Panc1 (cell line): ENCODE measurements at places on chromosomes 11 and 22.

DNA sequence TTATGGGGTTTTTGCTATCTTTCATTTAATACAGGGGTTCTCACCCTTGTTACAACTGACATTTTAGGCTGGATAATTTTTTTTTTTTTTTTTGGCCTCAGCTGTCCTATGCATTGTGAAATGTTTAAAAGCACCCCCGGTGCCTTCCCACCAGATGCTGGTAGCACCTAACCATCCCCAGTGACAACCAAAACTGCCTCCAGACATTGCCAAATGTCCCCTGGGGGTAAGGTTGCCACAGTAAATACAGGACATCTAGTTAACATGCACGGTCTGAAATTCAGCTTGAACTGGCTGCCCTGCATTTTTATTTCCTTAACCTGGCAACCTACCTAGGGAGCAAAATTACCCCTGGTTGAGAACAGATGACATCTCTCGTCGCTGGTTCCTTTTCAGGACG lies 72.4 kb downstream of the CYTH4 start:
- DNase-seq, result no peak

- DNase-seq, result peak; percentile 72
Observed at GRCh38 chr11:35040221-35040942, 98.6 kb upstream of the CD44 start.

GRCh38 chr11:111457731-111458368 lies 54.3 kb downstream of the BTG4 start:
- DNase-seq, result no peak

GRCh38 chr22:44567846-44568493 lies 69.9 kb upstream of the RTL6 start:
- no peak for DNase-seq

GRCh38 chr22:37776639-37777005 lies 31.1 kb upstream of the GCAT start:
- no peak for DNase-seq

GRCh38 chr22:29266564-29267461 lies 968 bp downstream of the RHBDD3 start:
- DNase-seq, result no peak

DNA sequence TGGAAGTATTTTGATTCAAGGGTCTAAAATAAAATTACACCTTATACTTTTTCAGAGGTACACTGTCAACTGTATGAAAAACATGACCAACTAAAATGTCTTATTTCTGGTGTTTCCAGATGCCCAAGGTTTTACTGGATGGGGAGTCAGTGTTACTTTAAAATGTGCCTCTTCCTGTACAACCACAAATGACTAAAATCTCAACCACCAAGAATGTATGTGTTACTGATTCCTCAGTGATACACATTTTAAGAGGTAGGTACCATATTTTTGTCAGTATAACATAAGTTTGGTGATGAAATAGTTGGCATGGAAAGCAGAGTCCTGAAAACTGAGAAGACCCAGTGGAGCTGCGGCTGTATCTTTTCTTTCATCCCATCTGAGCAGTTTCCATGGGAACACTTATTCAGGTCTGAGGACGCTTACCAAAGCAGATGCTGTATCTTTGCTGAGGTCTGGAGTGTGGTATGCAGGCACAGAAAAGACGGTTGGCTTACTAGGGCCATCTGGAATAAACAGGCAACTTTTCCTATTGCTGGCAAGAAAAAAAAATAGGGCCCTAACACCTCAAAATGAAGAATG lies 21.2 kb upstream of the TP53AIP1 start:
- no peak for DNase-seq

DNA sequence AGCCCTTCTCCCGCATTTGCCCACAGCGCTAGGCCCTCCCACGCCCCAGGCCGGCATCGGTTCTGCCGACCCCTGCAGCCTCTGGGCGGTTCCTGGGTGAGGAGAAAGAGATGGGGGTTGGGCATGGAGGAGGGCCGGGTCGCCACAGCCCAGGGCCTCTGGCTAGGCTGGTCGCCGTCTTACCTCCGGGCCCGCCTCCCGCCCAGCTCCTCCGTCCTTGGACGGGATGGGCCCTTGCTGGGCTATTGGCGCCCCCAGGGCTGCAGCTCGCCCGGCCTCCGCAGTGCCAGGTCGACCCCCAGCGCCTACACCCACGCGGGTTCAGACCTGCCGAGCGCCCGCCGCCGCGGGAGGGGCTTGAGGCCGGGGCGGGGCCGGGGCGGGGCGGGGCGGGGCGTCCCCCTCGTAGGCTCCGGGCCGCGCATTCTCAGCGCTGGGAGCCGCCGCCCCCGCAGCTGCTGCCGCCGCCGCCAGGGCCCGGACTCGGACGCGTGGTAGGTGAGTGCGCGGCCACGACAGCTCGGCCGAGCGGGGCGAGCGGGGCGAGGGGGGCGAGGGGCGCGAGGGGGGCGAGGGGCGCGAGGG lies at the start of gene CD151:
Gene CD151, plus strand, starts transcription at position 424 of the 585 bp plus-strand sequence. CDS start 3,118 bp downstream, outside the sequence.
- no peak for DNase-seq

GRCh38 chr11:119496469-119496868 lies 73.5 kb upstream of the THY1 start:
- no peak for DNase-seq

GRCh38 chr22:39254789-39255298 lies 10.1 kb upstream of the PDGFB start:
- no peak for DNase-seq

- no peak for DNase-seq
Observed at GRCh38 chr11:73017024-73017751, 124.9 kb downstream of the FCHSD2 start.

DNA sequence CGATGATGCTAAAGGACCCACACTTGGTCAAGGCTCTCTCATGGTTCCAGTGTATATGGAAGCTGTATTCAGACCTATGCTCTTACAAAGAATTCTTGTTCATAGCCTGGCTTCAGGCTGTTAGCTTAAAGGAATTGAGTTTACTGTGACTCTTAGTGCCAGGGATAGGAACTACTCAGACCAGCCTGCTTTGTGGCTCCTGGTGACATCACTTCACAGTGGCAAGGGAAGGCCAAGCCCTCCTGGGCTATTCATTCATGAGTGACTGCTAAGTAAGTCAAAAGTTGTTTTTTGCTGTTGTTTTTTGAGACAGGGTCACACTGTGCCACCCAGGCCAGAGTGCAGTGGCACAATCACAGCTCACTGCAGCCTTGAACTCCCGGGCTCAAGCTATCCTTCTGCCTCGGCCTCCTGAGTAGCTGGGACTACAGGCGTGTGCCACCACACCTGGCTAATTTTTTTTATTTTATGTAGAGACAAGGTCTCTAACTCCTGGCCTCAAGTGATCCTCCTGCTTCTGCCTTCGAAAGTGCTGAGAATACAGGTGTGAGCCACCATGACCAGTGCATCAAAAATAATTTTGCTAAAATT lies 9.6 kb downstream of the ART5 start:
- no peak for DNase-seq

DNA sequence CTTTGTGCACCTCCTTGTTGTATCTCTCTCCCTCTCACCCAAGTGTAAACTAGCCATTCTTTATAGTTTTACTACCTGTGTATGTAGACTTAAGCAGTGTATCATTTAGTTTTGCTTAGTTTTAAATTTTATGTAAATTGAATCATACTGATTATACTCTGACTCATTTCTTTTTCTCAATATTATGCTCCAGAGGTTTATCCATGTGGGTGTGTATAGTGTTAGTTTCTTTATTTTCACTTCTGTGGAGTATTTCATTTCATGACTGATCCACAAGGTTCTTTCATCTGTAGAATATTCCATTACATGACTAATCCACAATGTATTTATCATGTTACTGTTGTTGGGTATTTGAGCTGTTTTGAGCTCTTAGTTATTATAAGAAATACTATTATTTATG lies 62.0 kb downstream of the CCDC34 start:
- no peak for DNase-seq

- no peak for DNase-seq
Observed at GRCh38 chr11:123581651-123582399, 72.6 kb downstream of the SCN3B start.

DNA sequence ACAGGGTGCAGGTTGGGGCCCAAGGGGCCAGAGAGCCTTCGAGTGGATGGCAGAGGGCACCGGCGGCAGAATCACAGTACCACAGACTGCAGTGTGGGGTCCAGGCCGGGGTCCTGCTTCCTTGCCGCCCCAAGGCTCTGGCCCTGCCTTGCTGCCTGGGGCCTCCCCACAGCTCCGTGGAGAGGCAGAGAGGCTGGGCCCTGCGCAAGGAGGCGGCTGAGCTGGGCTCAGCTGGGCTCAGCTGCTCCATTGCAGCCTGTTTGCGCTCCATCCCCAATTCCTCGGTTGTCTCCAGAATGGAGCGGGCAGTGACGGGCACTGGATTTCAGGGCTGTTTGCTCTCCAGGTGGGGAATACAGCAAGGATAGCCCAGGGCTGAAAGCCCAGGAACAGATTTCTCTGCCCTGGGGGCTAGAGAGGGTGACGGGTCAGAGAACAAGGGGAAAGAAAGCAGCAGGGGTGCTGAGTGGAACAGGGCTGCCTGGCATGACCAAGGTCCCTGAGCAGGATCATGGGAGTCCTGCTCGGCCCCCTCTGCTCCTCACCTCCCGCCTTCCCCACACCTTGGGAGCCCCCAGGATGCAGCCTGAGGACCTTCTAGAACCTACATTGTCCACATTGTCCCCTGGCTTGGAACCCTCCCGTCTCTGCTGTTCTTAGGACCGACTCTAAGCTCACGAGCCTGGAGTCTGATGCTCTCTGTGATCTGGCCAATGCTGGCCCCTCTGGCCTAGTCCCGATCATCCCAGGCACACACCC lies 18.9 kb downstream of the MRGPRG start:
- DNase-seq, result no peak

GRCh38 chr11:119608201-119608600 lies 120.8 kb downstream of the NECTIN1 start:
- DNase-seq, result no peak

- DNase-seq, result no peak
Observed at GRCh38 chr11:117670443-117670842, 126.6 kb downstream of the DSCAML1 start.

GRCh38 chr11:86636275-86636674 lies 36.1 kb downstream of the ME3 start:
- no peak for DNase-seq

DNA sequence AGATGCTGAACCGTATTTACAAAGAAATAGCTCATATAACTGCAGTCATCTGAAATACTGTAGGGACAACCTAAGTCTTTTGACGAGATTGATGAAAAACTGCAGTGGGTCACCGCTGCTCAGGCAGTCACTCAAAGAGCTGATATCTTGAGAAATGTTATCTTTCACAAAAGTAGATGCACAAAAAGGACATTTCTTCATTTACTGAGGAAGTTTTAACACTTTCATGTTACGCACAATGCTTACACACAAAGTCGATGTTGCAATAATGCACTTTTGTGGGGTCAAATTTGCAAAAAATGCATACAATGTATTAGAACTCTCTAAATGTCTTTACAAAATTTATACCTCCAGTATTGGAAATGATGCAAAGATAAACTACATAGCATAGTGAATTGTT lies 16.2 kb upstream of the OR10V1 start:
- no peak for DNase-seq

DNA sequence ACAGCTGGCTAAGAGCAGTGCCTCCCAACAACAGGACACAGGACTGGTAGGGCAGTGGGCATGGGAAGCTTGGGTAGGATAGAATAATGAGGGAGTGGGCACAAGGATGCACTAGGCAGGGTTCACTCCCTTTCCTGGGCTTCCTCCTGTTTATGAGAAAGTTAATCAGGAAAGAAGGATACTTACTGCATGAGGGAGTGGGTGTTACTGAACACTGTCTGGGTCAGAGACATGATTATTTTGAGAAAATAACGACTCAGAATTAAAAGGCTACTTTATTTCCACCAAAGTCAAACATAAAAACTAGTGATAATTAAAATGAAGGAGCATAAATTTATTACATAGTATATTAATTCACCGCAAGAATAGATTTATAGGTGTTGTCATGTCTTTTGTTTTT lies 35.8 kb downstream of the NCAM1 start:
- DNase-seq, result no peak

DNA sequence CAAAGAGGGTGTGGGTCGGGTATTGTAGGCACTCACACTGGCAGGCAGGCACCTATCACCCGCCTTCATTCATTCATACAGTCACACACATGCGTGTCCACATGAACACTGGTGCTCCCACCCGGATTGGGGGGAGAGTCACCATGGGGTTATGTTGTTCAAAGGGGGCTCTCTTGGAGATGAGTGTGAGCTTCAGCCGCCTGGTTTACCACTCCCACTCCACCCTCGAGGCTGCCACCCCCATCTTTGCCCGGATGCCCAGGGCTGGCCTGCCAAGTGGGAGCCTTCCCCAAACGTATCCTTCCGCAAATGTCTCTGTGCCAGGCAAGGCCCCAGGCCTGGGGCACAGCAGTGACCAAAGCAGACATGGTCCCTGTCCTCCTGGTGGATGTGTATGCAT lies 22.6 kb downstream of the MRGPRD start:
- no peak for DNase-seq

DNA sequence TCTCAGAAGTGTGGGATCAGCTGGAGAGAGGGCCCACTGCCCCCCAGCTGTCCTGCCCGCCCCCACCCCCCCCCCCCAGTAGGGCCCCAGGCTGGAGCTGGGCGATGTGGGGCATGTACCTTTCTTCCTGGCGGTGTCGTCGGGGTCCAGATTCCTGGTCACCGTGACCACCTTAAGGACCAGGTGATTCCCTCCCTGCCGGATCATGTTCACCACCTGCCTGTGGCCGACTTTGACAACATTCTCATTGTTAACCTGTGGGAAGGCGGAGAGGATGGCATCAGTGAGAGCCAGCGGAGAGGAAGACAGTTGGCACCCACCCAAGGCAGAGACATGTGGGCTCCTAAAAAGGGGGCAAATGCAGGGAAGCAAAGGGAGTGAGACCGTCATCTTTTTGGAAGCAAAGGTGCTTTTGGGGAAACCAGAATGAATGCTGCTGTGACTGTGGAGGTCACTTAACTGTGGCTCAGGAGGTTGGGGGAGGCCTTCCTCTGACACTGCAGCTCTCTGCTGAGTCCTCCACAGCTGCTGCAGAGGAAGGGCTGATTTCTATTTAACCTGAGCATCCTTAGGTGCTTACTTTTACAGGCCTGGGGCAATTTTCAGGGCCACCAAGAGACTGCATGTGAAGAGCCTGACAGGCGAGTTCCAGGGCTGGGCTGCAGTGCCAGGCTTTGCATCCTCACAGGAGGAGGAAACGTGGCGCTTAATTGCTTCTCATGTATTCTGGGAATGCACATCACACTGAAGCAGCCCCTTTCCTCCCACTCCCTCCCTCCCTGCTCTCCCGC lies 104.5 kb downstream of the CTTN start:
- DNase-seq, result no peak

- DNase-seq, result no peak
Observed at GRCh38 chr11:115893461-115894099, 389.4 kb upstream of the CADM1 start.

GRCh38 chr11:73636249-73636648 lies 10.1 kb upstream of the PLEKHB1 start:
- DNase-seq, result no peak

- DNase-seq, result no peak
Observed at GRCh38 chr22:23315341-23315917, 135.1 kb downstream of the BCR start.
